ENCODE measurements at places on chromosomes 4 and X.

DNA sequence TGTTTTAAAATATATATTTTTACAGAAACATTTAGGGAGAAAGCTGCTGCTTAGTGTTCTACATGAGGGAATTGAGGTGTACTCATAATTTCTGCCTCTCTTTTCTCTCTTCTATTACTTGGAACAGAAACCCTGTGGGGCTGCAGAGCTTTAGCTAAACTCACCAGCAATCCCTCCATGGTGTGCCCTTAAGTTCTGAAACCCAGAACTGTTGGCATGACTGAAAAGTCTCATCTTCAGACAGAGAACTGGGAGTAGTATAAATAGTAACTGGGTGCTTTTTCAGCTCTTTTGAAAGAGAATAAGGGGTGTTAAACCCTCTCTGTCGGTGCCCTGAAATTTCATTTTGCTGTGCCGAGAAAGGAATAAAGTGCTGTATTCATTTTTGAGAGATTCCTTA is 294.9 kb upstream of the BOD1L1 start:
- DNase-seq = no peak

- DNase-seq = no peak
Observed at GRCh38 chr4:136012220-136012619, 1520.1 kb downstream of the PCDH18 start.

- DNase-seq = no peak
Observed at GRCh38 chr4:7725951-7726350, 213.7 kb downstream of the AFAP1 start.

DNA sequence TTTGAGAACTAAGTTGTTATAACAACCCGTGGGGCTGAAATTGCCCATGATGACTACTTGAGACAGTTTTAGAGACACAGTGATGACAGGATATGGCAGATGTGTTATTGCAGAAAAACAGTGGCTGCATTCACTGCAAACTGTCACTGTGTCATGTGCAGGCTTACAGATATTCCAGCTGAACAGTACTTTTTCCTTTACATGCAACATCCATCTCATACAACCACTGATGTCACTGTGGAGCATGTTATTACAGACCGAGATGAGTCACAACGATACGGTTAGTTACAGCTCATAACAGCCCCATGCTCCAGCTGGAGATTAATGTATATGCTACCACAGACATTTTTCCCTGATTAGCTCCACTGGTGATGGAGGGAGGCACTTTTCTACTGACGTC is 207.4 kb downstream of the TMA16 start:
- DNase-seq = no peak

DNA sequence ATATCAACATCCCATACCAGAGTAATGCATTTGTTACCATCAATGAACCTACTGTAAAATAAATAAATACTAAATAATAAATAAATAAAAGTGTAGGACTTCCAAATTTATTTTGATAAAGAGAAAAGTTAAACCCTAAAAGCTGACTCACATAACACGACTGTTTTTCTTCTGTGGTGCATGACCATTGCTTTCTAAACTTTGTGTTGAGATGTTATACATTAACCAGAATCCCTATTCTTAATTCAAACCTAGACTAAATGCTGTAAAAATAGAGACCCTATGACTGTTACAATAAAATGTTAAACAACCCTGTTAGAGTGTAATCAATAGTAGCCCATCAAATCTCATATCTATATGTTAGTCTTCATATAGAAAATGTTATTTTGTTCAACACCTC is 20.9 kb upstream of the PRMT9 start:
- no peak for DNase-seq

GRCh38 chrX:148567229-148567628 is 66.8 kb downstream of the AFF2 start:
- no peak for DNase-seq

- DNase-seq = no peak
Observed at GRCh38 chr4:48738856-48739255, 41.2 kb downstream of the FRYL start.

- no peak for DNase-seq
Observed at GRCh38 chr4:178027796-178028195, 585.6 kb upstream of the AGA start.

DNA sequence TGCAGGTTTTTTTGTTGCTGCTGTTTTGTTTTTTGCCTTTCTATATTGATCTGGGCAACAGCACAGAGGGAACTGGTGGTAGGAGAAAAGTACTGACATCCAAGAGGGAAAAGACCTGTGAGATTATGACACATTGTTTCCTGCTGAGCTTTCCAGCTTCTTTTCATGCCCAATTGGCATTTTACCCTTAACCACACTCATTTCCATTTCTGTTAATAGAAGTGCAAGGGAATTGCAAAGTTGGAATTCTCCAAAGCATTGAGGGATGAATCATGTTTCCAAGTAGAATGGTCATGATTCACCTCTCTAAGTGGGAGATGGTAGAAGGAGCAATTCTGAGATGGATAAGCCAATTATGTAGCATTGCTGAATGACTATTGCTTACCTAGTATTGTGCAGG is 161.5 kb downstream of the PPARGC1A start:
- DNase-seq = no peak

Measured in activated CD4-positive, alpha-beta T cell treated with anti-CD3 and anti-CD28 coated beads, Interleukin-2, amount 50 U/mL, for 4 hours (primary cell).